ENCODE measurements at places on chromosomes 1 and 21.

DNA sequence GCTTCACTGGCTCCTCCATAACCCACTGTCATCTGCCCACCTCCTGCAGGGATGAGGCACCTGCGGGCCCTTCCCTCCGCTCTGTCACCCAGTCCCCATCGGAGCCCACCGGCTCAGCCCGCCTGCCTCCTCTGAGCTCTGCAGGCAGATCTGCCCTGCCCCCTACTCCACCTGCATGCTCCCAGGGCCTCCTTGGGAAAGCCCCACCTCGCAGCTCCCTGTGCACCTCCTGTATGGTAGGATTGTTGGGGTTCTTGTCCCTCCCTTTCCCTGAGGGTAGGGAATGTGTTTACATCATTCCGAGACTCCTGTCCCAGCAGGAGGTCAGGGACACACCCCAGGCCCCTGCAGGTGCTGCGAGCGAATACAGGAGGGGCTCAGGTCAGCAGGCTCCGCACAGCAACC is 50.5 kb downstream of the SIK1 start:
- no peak for DNase-seq

- no peak for DNase-seq
Observed at GRCh38 chr1:219790834-219791615, 137.3 kb downstream of the SLC30A10 start.

GRCh38 chr1:17419626-17420328 is 19.7 kb downstream of the RCC2 start:
- DNase-seq: peak; percentile 63

- no peak for DNase-seq
Observed at GRCh38 chr1:22830041-22830566, 119.5 kb downstream of the EPHB2 start.

- DNase-seq: no peak
Observed at GRCh38 chr1:235111107-235111506, 17.5 kb downstream of the TOMM20 start.

- DNase-seq: no peak
Observed at GRCh38 chr1:18262726-18263125, 155.1 kb downstream of the IGSF21 start.

- DNase-seq: no peak
Observed at GRCh38 chr21:39694750-39695149, 50.2 kb upstream of the IGSF5 start.

DNA sequence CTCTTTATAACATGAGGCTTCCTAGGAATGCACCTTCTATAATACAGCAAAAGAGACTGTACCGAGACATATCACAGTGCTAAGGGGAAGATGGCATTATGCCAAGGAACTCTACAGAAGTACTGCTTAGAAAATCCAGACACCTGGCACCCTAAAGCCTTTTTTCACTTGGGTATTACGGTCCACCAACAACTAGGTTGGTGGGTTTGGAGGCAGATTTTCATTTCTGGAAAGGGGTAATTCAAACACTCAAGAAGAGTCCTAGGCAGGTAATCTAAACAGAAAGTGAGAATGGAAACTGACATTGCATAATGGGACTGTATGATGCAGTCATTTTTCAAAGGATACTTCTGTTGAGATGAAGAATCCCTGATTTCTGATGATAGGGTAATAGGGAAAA is 19.6 kb downstream of the SCMH1 start:
- no peak for DNase-seq

DNA sequence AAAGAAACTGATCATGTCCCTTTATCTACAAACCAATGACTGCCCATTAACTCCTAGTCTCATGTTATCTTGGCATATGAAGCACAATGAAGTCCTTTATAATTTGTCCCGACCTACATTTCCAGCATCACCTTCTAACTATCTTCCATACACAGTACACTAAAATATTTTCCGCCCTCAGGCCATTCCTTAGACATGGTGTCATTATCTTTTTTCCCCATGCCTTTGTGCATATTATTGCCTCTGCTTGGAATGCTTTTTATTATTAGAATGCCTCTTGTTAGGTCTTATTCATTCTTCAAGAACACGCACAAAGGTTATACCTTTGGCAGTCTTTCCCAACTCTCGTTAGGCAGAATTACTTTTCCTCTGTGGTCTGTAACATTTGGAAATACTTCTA is 39.6 kb downstream of the ATG4C start:
- DNase-seq: no peak

GRCh38 chr1:203521074-203521794 is 27.3 kb downstream of the OPTC start:
- no peak for DNase-seq

DNA sequence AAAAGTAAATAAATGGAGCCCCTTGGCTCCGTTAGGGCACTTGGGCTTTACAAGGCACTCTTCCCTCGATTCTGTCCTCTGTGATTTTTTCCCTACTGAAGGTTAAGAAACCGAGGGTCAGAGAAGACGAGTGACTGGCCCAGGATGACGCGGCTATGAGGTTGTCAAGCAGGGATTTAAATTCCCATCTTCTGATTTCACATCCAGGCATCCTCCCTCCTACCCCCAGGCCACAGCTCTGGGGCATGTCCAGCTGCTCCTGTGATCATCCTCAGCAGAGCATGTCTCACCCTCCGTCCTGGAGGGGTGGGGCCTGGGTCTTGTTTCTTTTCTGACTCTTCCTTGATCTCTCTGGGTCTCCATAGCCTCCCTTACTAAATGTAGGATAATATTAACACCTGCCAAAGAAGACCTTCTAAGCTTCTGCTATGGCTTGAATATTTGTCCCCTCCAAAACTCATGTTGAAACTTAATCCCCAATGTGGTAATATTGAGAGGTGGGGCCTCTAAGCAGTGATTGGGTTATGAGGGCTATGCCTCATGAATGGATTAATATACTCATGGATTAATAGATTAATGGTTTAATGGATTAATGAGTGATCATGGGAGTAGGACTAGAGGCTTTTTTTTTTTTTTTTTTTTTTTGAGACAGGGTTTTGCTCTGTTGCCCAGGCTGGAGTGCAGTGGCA is 4.6 kb downstream of the CRYBG2 start:
- no peak for DNase-seq

DNA sequence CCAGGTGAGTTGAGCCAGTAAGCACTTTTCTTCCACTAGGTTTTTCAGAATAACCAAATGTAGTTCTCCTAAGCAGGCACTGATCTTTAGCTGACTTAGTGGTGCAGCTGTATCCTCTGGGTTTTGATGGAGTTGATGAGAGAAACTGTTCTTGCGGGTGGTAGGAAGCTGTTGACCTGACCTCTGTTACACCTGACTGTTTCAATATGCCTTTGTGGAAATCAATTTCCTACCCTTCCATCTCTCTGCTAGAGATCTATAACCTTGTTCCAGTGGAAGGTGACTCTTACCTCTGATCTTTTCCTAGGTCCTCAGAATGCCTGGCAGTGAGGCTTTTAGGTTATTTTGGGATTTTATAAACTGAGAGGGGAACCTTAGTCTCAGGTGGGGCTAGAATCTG is 51.6 kb upstream of the MACF1 start:
- DNase-seq: no peak

Data from CD4-positive, alpha-beta T cell treated with Interleukin-2 at 100 ng/mL for 4 hours (primary cell).